ENCODE measurements at places on chromosomes 7 and 10. TPM values are rescaled to one million over a fixed set of nuclear protein-coding genes. Genes with fewer than 3 reads are reported as not detected.

Gene ERVW-1
- not detected for total RNA-seq

Gene GNGT1
- not detected for total RNA-seq

Gene JAKMIP3
- not detected for total RNA-seq

DNA sequence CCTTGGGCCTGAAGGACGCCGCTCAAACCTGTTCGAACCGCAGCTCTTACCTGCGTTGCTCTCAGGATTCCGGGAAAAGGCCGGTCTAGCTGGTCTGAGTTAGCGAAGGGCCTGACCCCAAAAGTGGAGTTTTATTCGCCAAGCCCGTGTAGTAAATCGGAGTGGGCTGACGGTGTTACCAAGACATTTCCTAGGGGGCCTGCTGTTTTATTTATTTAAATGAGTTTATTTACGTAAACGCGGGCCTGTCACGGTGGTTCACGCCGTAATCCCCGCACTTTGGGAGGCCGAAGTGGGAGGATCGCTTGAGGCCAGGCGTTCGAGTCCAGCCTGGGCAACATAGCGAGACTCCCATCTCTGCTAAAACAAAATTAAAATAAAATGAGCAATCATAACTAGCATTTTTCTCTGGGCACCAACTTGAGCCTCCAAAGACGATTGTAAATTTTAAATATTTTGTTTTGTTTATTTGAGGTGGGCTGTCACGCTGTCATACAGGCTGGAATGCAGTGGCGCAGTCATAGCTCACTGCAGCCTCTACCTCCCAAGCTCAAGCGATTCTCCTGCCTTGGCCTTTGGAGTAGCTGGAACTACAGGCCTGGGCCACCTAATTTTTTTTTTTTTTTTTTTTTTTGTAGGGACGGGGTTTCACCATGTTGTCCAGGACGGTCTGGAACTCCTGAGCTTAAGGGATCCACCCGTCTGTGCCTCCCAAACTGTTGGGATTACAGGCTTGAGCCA, 903 bp downstream of the ZNF655 start:
- H3K36me3 ChIP-seq: peaks cover 16% of the 10 kb centered on the region
- no peaks in the 10 kb centered on the region for H3K4me1 ChIP-seq
- peak overlapping the region; percentile 100 for H3K4me3 ChIP-seq

GRCh38 chr10:47140761-47141348, 159.1 kb upstream of the GDF10 start:
- no peak overlapping the region for H3K27ac ChIP-seq
- H3K27me3 ChIP-seq: no peaks in the 10 kb centered on the region
- H3K4me1 ChIP-seq: no peaks in the 10 kb centered on the region
- H3K4me3 ChIP-seq: no peak overlapping the region

- H3K4me1 ChIP-seq: no peaks in the 10 kb centered on the region
- H3K4me3 ChIP-seq: no peak overlapping the region
- H3K27me3 ChIP-seq: no peaks in the 10 kb centered on the region
- no peaks in the 10 kb centered on the region for H3K36me3 ChIP-seq
- no peak for DNase-seq
These were observed 283.7 kb upstream of the SMIM30 start for GRCh38 chr7:113402005-113402404.

GRCh38 chr10:52679117-52679516, 93.5 kb downstream of the MBL2 start:
- no peaks in the 10 kb centered on the region for H3K4me1 ChIP-seq
- H3K36me3 ChIP-seq: no peaks in the 10 kb centered on the region
- no peak overlapping the region for H3K27ac ChIP-seq
- DNase-seq: no peak
- H3K27me3 ChIP-seq: no peaks in the 10 kb centered on the region

- DNase-seq: no peak
- no peak overlapping the region for H3K27ac ChIP-seq
- H3K27me3 ChIP-seq: no peaks in the 10 kb centered on the region
These were observed 127.4 kb downstream of the GPR85 start for GRCh38 chr7:112959276-112959675.

All from GM12878 (cell line).